ENCODE measurements at places on chromosomes 3 and 15.
A peak's percentile ranks its signal among the peaks of the same experiment; 100 is the strongest.

DNA sequence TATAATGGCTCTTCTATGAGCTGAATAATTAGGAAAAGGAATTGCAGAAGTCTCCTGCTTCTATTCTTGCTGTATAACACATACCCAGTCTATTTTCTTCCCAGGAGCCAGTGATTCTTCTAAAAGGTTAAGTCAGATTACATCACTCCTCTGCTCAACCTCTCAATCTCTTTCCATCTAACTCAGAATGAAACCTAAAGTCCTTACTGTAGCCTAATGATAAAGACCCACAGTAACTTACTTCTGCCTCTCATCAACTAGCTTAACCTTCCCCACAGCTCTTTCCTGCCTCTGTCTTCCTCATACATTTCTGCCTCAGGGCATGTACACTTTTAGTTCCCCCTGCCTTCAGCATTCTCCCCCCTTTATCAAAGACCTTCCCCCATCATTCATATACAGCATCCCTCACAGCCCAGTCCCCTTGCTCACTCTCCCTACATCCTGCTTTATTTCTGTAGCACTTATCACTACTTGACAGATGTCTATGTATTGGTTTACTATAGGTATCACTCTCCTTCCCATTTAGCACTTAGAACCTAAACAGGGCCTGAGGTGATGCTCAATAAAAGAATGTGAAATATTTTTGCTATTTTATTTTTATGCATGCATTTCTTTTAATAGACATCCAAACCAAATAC, 28.5 kb upstream of the CMTM6 start:
- peak; percentile 53 for DNase-seq

DNA sequence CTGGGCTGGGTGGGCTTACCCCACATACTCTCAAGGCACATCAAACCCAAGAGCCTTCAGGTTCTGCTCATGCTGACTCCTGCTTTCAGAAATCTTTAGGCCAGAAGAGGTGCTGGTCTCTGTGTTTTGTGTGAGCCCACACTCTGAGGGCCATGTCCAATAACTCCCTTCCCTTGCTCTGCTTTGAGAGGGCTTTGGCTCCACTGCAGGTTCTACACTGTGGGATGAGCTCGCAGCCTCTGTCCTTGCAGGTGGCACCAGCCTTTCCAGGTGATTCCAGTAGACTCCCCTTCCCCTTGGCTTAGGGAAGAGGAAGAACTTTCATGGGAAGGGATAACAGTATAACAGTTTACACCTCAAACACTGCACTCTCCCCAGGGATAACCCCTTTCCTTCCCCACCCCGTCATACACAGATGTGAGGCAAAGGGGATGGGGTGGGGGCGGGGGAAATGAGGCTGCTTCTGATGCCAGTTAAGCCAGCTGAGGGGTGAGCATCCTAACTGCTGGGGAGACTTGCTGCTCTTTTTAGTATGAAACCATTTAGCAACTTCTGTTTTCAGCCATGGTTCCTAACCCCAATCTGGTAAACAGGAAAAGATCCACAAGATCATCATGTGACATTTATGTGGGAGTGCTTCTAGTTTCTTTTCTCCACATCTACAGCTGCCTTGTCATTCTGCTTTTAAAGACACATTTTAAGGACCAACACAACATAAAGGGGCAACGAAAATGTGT, 262.4 kb downstream of the SLC9A9 start:
- peak; percentile 31 for DNase-seq

GRCh38 chr3:123634149-123635051, 49.5 kb upstream of the HACD2 start:
- DNase-seq = no peak

- no peak for DNase-seq
Measured at GRCh38 chr15:88006146-88006545, 250.4 kb downstream of the NTRK3 start.

- no peak for DNase-seq
Measured at GRCh38 chr3:141122455-141123030, 71.4 kb downstream of the SPSB4 start.

- DNase-seq = no peak
Measured at GRCh38 chr3:173553635-173554280, 156.2 kb downstream of the NLGN1 start.

- peak; percentile 67 for DNase-seq
Measured at GRCh38 chr3:55484801-55485791, 2.0 kb downstream of the WNT5A start.

GRCh38 chr3:147934451-147935180, 525.5 kb downstream of the ZIC1 start:
- no peak for DNase-seq

- no peak for DNase-seq
Measured at GRCh38 chr3:129699199-129699598, 92.7 kb upstream of the PLXND1 start.

GRCh38 chr15:87245592-87245991, 1010.9 kb downstream of the NTRK3 start:
- no peak for DNase-seq

DNA sequence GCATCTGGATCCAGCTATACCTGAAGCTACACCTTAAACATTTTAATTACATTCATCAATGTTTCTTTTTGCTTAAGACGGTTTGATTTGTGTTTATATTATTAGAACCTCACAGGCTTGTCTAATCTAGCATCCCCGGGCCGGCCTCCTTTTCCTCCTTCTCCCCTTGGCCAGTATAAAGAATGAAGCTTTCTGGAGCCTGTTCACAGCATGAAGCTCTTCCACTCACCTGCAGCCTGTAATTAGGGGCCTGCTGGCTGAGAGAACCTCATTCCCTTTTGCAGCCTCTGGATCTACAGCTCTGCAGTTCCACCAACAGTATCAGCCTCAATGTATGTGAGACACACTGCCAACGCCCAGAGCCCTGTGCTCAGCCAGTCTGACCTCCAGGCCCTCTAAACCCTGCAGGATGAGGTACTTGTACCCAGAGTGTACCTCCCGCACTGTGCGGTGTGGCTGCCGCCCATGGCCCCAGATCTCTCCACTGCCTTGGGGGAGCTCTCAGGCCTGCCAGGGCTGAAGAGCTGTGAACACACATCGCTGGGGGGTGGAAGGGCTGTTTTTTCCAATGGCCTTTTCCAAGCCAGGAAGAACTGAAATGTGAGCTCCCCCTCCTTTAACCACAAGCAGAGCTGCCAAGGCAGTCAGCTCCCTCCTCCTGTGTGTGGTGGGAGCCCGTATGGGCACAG, 114.7 kb upstream of the ALDH1A3 start:
- DNase-seq = no peak

DNA sequence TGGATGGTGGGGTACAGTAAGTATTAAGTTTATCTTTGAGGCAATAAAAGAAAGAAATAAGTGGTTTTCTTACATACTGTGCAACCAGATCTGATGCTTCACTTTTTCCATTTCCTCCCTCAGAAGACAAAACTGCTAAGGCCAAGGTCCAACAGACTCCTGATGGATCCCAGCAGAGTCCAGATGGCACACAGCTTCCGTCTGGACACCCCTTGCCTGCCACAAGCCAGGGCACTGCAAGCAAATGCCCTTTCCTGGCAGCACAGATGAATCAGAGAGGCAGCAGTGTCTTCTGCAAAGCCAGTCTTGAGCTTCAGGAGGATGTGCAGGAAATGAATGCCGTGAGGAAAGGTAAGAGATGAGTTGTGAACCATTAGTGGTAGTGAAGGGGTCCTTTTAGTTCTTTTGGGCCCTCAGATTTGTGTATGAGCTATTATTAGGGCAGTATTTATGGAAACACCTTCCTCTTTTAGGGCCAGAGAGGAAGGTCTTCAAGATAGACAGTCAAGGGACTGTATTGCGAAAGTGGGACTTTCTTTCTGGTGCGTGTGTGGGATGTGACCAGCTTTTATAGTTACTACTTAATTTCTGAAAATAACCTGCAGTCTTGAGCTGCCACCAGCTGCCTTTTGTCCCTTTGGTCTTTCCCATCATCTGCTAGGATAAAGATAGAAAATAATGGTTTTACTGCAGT, 4.6 kb downstream of the ALAS1 start:
- DNase-seq = no peak

GRCh38 chr3:180693656-180694055, 14.4 kb upstream of the CCDC39 start:
- no peak for DNase-seq

- no peak for DNase-seq
Measured at GRCh38 chr3:186209810-186210752, 101.2 kb upstream of the ETV5 start.

GRCh38 chr3:43190670-43191069, 84.8 kb upstream of the POMGNT2 start:
- no peak for DNase-seq

- no peak for DNase-seq
Measured at GRCh38 chr3:100040451-100041225, 73.7 kb downstream of the FILIP1L start.

DNA sequence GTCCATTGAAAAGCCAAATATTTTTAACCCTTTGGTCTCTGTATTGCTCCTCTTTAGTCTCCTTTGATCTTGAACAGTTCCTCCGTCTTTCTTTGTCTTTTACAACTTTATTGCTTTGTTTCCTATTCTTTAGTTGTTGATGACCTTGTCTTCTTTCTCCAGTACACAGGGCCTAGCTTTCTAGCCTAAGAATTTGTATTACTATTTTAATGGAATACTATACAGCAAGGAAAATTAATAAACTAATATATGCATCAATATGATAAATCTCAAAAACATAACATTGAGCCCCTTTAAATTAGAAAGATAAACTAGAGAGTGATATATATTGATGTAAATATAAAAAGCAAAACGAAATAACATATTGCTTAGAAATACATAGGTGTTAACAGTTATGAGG, 88.7 kb downstream of the NR1D2 start:
- DNase-seq = no peak
